HFF-Myc (cell line): ENCODE measurements at places on chromosomes 12 and 14.

DNA sequence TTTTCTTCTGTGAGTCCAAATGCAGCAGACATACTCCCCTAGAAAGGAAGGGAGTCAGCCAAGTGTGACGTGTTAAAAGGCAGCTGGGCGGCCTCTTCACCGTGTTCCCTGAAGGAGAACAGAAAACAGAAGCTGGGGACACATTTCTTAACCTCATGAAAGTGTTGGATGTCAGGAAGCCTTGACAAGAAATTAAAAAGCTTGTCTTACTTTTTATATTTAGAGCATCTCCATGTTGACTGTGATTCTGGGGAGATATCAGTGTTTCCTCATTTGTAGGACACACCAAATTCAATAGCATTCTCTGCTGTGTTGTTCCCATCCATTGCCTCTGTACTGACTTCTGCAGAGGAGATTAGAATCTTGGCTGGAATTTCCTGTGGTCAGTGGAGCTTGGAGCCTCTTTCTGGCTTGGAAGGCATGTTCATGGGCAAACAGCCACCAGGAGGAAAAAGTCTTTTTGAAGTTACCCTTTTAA, 93.7 kb downstream of the RMST start:
- no peak for DNase-seq

GRCh38 chr14:102496331-102496691, 13.3 kb downstream of the ANKRD9 start:
- no peak for DNase-seq

- no peak for DNase-seq
These were observed 11.0 kb upstream of the TBPL2 start for GRCh38 chr14:55451398-55451797.

GRCh38 chr12:17588968-17589367, 501.0 kb downstream of the RERGL start:
- no peak for DNase-seq

DNA sequence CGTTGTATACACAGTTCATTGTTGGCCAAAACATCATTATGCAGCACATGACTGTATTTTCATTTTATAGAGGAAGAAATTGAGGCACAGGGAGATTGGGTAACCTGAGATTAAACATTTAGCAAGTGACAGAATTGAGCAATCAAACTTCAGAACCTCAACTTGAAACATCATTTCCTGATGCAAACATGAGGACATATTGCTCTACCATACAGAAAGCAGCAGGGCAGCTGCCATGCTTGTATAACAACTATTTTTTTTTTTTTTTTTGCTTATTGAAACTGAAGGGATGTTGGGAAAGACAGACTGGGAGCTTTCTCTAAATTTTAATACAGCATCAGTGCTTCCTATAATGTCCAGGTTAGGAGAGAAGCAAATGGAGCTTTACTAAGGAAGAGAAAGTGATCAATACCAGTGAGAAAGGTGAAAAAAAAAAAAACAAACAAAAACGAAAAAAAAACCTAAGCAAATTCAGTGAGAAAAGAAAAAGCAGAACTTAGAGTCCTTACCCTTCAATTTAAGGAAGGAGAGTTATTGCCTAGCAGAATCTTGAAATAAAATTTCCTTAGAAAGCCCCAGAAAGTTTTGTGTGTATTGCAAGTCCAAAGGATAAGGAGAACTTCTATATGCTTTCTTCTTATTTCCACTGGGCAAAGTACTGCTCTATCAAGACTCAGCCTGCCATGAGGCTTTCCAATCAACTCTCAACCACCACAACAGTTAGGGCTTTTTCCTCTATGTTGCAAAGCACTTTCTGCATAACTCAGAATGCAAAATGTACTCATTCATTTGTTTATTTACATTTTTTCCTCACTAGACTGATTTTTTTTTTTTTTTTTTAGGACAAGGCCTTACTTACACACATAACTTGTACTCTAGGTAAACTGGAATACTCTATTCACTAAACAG, 21.6 kb downstream of the BTG1 start:
- DNase-seq = no peak

GRCh38 chr14:97838986-97839385, 1041.8 kb downstream of the VRK1 start:
- DNase-seq = no peak

DNA sequence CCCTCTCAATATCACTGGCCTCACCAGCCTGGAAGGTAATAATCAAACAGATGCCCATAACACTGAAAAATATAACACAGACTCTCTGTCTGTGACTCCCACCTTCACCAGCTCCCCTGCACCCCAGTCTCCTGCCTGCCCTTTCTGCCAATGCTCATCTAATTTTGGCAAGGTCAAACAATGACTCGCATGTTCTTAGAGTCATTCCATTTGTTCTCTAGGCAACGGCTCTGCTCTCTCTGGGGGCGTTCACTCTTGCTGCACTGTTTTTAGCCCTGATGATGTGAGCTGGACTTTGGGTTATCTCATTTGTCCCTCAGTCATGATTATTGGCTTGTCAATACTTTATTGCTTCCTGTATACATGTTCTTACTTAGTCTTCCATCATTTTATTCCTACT, 691.8 kb downstream of the FLRT2 start:
- no peak for DNase-seq

DNA sequence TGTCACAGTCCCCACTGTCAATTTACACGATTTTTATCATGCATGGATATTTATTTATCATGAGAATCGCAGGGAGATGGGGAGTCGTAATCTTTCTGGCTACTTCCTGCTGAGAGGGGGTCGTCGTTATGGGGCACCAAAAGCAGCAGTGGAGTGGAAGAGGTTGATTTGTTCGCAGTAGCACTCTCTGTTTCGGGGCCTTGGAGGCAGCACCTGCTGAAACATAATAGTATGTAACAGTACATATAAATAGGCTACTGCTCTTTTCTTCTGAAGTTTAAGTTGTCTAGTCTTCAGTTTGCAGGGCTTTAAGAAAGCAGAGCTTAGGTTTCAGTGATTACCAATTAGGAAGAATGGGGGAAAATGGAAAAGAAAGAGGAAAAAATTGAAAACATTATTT, 3.8 kb downstream of the SOAT2 start:
- DNase-seq = no peak

GRCh38 chr12:75062691-75063090, 146.9 kb downstream of the KCNC2 start:
- DNase-seq = no peak

DNA sequence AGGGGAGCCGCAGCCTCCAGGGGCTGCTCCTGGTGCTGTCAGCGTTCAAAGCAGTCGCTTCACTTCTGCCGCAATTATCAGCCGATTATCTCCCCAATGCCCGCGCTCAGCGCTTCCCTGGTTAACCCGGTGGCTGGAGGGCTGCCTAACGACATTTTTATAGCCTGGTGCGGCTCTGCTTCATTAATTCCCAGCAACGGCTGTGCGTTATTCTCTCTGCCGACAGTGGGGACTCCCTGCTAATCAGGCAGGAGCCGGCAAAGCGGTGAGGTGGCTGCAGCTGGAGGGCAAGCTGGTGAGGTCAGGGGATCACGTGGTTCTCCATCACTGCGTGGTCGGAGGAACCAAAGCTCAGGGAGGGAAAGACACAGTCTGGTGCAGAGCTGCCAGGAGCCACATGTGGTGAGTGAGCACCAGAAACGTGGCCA, 62.9 kb downstream of the GLRX5 start:
- DNase-seq = peak; percentile 9

DNA sequence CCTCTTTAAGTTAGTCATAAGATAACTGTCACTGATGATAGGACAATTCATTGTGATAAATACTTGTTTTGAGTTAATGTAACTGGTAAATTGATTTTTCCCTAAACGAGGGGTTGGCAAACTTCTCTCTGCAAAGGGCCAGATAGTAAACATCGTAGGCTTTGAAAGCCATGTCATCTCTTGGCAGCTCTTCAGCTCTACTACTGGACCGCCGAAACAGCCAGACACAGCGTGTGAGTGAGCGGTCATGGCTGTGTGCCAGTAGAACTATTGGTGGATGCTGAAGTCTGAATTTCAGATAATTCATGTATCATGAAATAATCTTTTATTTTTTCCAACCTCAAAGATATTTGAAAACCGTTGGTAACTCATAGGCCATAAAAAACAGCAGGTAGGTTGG, 9.9 kb downstream of the PIWIL1 start:
- DNase-seq = no peak

GRCh38 chr12:93128332-93128707, 199.2 kb upstream of the EEA1 start:
- no peak for DNase-seq

- DNase-seq = no peak
These were observed at the start of gene PPP1R36 for GRCh38 chr14:64549791-64550620. TSS of gene PPP1R36 (plus strand) at chr14:64549961. CDS start at chr14:64549998, 37 bp downstream.

DNA sequence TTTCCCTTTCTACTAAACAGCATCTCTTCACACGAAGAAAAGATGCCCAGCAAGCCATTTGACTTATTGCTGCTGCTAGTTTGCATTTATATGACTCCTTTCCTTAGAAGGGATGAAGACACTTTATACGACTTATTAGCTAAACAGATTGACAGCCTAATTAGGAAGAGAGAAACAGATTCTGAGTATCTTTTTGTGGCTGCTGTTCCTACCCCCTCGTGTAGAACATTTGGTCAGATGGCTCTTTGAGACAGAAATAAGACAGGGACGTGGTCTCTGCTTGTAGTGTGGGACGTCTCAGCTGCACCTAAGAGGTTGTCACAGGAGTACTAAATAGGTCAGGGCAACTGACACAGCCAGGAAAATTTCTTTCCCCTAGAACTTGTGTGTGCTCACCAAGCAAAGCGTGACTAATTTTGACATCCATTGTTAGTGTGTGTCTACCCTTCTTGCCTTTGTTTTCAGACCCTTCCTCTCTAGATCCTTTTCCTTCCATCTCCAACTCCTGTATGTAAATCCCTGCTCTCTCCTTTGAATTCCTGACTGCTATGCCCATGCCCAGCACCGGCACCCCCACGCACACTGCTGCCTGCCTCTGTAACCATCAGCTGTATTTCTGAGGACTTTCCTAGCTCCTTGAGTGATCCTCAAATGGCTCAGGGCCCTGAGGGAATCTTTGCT, 83.2 kb downstream of the DAD1 start:
- no peak for DNase-seq

DNA sequence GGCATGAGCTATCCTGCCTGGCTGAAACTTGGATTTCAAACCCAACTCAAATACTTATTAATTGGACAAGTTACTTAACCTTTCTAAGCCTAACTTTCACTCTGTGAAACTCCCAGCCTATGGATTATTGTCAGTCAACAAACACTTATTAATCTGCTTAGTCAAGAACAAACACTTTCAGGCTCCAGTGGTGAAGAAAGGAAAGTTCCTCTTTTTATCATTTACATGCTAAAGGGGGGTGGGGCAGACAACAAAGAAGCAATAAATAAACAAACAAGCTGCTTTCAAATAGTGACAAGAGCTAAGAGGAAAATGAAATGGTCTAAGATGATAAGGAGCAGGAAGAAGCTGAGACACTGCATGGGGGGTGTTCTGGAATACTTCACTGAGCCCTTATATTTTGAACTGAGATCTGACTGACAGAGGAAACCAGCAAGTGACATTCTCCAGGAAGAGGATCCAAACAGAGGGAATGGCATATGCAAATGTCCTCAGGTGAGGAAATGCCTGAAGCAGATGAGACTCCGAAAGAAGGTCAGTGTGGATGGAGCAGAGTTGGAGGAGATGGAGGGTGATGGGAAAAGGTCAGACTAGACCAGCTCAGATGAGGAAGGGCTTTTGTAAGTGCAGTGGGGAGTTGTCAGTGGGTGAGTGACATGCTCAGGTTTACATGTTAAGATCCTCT, 259.6 kb downstream of the ITPR2 start:
- no peak for DNase-seq

DNA sequence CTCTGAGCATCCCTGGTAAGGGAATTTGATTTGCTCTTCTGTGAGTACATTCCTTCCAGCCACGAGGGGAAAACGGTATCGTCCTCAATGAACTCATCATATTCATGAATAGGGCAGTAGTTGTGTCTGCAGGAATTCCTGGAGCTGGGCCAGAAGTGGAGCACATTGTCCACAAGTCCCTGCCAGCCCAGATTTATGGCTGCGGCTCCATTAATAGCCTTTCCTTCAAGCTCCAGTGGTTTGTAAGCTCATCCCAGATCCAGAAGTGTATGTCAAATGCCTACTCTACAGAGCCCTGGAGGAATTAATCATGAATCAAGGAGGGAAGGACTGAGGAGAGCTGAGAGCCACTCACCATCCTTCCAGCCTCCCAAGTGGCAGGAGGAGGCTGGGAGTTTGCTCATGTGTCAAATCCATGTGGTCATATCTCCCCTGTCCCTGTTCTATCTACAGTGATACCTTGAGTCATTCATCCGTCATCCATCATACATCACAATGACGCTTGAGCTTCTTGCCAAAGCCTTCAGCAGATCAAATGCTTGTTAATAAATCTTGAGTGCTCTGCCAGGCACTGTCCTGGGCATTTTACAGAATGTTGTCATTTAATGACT, 65.5 kb downstream of the SVOP start:
- DNase-seq = no peak

DNA sequence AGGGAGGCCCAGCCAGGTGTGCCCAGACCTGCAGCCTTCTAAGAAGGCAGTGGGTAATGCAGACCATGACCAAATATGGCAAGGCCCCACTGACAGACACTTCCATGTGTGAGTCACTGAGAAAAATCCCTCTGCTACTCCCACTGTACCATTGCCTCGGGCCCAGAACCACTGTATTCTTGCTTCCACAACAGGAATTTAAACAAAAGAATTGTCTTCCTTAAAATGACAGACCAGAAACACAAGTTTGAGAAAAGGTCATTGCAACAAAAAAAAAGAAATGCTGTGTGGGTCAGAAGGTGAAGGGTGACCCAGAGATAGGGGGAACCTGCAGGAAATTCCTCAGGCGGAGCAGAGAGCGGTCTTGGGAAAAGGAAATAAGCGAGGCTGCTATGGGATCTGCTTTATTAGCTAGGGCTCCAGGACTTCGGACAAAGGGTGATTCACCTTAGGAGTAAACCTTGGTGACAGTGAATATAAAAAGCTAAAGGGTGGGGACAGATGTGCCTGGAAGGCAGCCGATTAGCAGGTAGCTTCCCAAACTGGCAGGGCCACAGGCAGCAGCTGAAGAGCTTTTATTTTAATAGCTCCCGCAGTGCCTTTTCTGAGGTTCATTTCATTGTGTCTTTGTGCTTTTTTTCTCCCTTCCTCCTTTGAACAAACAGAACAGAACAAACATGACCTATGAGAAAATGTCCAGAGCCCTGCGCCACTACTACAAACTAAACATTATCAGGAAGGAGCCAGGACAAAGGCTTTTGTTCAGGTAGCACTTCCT, 185.3 kb upstream of the BCL2L14 start:
- DNase-seq = no peak
